ENCODE measurements at places on chromosomes 3 and 15.

DNA sequence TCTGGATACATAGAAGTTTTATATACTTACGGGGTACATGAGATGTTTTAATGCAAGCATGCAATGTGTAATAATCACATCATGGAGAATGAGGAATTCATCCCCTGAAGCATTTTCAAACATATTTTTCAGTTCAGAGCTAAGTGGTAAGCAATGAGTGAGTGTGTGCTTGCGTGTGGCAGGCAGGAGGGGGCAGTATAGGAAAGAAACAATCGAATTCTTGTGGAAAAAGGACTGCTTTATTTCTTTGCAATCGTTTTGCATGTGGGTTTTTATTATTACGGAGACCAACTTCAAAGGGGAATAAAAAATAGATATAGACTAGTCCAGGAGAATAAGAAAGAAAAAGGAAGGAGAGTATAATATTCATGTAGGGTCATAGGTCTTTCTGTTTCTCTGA, 271.6 kb downstream of the CHL1 start:
- no peak for DNase-seq

DNA sequence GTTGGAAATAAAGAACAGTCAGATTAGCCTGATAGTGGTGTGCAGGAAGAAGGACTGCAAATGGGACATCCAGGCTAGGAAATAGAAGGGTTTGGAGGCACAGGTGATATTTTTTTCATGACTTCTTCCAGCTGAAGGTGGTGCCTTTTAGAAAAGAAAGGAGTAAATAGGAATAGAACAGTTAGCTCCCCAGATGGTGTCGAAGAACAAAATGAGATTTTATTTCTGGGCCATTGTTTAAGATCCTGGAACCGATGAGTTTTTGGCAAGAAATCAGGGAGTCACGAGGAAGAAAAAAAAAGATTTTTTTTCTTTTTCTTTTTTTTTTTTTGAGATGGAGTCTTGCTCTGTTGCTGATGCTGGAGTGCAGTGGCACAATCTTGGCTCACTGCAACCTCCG, 9.8 kb upstream of the NCK1 start:
- DNase-seq, result no peak

DNA sequence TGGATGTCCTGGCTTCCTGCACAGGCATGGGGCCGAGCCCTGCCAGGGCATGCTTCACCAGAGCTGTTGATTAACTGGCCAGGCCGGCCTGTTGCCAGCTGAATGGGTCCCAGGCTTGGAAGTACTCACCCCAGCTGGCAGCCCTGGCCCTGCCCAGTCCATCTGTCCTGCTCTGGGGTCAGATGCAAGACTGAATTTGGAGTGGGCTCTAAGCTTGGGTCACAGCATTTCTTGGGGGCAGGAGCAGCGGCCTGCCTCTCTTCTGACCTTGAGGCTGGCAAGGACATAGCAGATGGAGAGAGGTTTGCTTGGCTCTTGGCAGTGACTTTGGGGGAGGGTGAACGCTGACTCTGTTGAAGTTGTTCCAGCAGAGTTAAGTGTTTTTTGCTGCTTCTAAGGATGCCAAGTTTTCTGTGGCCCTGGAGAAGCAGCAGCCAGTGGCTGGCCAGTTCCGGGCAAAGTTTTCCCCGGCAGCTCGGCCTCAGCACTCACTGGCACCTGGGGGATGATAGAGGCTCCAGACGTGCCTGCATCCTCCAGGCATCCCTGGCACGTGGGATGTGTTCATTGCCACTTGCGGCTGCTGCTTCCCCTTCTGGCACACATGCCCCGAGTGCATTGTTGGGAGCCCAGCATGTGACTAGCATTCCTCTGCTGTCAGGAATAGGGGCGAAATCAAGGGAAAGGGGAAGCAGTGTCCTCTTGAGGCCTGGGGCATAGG, 22.9 kb downstream of the PDIA5 start:
- no peak for DNase-seq

DNA sequence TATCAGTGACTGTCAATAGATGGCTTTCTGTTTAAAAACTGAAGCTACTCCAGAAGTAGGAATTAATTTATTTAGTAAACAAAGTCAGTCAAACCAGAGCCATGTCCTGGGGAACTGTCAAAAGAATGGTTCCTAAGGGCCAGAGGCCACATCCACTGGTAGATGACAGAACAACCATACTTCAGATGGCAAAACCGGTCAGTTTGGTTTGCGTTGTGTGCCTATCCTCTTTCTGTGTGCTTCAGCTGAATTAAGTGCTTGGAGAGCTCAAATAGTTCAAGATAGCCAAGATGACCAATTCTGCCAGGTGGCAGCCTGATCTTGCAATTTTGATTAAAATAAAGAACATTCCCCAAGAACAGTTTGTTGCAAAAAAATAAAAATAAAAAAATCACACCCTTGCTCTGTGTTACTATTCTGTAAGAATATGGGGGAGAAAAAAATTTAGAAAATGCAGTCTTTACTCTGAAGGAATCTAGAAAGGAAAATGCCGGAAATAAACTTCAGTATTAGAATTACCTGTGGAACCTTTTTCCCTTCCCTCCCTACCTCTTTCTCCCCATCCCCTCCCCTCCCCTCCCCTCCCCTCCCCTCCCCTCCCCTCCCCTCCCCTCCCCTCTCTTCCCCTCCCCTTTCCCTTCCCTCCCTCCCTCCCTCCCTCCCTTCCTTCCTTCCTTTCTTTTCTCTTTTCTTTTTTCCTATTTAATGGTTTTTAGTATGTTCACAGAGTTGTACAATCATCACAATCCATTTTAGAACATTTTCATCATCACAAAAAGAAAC, 2.5 kb downstream of the MAP3K13 start:
- DNase-seq, result no peak

DNA sequence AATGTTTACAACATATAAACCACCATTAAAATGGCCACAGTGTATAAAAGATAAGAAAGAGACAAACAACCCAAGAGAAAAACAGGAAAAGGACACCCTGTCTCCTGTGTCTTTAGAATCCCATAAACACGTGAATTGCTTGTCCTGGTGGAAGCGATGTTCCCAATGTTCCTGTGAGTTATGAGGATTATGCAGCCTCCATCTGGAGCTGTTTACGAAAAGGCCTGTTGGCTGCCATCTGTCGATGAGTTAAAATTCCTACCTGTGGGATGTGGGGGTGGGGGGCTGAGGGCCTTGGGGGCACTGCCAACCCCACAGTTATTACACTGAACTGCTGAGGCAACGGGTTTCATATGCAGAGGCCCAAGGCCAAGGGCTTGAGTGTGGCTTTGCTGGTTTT, 13.6 kb downstream of the NISCH start:
- DNase-seq, result no peak

DNA sequence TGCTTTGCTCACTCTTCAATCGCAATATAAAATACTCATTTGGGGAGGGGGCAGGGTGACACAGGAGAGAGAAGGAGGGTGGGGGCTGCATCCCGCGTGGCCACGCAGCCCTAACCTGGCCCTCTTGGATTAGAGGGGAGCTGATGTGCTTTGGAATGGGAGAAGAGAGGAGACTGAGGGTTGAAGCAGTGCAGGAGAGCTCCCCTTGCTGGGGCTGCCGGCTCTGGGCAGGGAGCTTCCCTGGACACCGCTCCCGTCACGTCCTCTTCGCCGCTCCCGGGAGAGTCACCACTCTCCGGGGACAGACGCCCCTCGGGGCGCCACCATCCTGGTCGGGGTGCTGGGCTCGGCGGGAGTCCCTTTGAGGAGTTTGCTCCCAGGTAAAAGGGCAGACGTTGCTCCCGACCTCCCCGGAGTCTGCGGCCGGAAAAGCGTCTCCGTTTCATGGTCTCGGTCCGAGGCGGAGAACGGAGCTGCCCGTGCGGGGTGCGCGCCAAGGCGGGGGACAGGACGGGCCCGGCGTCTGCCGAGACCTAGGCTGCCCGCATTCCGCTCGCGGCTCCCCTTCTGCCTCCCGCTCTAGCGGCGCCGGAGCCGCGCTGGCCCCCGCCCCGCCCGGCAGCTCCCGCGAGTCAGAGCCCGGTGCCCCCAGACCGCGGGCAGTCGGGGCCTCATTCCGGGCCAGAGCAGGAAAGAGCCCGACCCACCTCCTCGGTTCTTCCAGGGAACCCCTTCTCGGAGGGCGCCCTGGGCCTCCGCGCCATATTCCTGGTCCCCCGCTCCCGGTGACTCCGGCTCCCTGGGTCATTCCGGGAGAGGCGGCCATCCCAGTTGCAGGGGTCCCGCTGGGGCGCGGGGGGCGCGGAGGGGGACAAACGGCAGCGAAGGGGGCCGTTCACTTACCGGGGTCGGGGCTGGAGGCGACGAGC, 603 bp downstream of the SLC7A14 start:
- DNase-seq, result no peak

- DNase-seq, result peak; percentile 79
These were observed 1.1 kb downstream of the WDR82 start for GRCh38 chr3:52277071-52277964.

GRCh38 chr3:29665688-29666087, 384.8 kb downstream of the RBMS3 start:
- no peak for DNase-seq

DNA sequence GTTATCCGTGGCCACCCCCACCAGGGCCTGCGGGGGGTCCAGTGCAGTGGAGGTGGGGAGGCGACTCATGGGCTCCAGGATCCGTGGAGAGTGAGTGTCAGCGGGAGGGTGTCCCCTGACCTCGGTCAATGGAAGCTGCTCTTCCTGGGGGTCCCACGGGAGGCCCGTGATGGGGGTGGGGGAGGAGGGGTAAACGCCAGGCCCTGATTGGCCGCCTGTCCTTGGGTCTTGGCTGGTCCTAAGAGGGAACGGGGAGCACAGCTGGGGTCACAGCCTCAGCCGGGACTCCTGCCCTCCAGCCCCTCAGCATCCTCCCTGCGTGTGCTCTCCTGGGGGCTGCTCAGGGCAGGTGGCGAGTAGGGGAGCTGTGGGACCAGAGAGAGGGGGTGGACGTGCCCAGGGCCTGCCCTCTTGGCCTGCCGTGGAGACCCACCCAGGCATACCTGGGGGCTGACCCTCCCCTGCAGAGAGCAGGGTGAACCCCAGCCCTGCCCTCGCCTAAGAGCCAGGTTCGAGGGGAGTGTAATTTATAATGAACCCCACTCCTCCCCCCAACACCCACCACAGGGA, 184.6 kb downstream of the GOLGA6L6 start:
- DNase-seq, result no peak

GRCh38 chr3:168952551-168952950, 711.0 kb downstream of the MECOM start:
- no peak for DNase-seq

DNA sequence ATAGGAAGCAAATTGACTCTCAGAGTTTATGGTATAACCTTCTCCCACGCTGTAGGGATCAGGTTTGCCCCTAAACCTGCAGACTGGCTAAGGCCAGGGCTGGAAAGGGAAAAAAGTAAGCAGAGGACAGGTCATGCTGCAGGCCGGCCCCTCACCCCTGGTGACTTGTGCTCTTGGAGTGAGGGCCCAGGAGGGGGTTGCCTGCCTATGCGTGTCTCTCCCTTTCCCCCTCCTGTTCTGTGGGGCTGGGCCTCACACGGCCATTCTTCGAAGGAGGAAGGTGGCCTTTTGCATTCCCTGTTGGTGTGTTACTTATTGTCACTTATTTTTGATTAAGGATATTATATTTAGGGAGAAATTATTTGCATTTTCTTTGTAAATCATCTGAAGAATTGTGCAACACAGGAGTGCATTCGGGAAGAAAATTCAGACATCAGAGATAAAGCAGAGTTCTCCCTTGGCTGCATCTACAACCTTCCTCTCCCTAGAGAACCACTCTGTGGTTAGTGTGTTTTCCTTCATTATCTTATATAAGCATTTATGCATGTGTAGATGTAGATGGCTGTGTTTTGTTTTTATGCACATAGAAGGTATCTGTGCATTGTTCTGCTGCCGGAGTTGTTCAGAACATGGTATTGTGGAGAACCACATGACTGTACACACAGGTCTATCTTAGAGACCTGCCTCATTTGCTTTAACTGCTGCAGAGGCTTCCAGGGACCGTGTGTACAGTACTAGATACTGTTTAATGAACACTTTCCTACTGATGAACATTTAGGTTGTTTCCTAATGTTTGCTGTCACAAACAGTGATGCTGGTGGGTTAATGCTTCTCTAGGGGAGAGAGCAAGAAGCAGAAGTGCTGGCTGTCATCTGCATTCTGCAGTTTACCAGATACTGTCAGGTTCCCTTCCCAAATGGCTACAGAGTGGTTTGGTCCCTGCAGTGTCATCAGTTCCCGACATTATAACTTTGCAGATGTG, 133.5 kb downstream of the APBA2 start:
- no peak for DNase-seq

- DNase-seq, result no peak
These were observed 3.7 kb upstream of the SLC6A6 start for GRCh38 chr3:14398797-14399106.
